ENCODE measurements at places on chromosomes 6 and 20.

DNA sequence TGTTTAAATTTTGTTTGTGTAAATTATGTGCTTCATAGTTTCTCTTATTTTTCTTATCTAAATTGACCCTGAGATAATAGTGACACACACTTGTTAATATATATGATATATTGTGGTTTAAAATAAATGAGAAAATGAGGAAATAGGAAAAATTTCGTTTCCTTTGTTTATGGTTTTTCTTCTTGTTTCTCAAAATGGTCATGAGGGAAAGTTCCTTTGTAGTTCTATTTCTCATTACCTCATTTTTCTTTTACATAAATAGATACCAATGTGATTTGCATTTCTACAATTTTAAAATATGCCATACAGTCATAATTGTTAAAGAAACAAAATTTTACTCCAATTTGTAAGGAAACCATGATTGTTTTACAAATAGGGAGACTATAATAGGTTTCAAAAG is 9.2 kb downstream of the OR2A4 start:
- H3K27ac ChIP-seq = no peak overlapping the region
- no peaks in the 10 kb centered on the region for H3K36me3 ChIP-seq
- H3K4me3 ChIP-seq = no peak overlapping the region
- no peaks in the 10 kb centered on the region for H3K4me1 ChIP-seq
- no peaks in the 10 kb centered on the region for H3K27me3 ChIP-seq
- no peak for DNase-seq

GRCh38 chr20:23331450-23332350 is 18.9 kb upstream of the NXT1 start:
- no peaks in the 10 kb centered on the region for H3K4me1 ChIP-seq
- no peak for DNase-seq
- no peak overlapping the region for H3K4me3 ChIP-seq
- H3K27ac ChIP-seq = no peak overlapping the region

GRCh38 chr6:143205991-143206390 is 145.3 kb downstream of the AIG1 start:
- no peak overlapping the region for H3K4me3 ChIP-seq
- no peaks in the 10 kb centered on the region for H3K27me3 ChIP-seq
- H3K27ac ChIP-seq = no peak overlapping the region
- peaks cover 39% of the 10 kb centered on the region for H3K36me3 ChIP-seq
- no peaks in the 10 kb centered on the region for H3K4me1 ChIP-seq

DNA sequence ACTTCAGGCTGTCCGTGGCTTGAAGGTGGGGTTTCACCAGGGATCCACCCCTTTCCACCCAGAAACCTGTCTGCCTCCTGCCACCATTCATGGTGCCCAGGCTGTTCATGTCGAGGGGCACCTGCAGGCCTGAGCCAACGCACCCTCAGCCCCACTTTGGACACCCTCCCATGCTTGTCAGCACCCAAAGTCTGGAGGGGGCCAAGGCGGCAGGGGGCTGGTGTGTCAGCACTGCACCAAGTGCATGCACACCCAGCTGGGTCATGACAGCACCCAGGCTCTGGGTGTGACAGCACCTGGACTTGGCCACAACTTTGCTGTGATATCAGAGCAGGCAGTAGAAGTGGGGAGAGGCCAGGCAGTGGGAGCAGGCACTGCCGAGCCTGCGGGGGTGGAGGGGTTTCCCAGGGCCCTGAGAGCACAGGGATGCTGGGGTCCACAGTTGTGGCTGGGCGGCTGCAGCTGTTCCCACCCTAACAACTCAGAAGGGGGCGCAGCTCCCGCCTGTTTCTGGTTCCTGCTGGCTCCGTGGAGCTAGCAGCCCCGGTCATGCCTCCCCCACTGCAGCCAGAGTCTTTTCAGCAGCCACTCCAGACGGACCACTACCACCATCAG is 33.3 kb upstream of the GRM4 start:
- no peak overlapping the region for H3K4me3 ChIP-seq
- no peaks in the 10 kb centered on the region for H3K4me1 ChIP-seq
- no peak overlapping the region for H3K27ac ChIP-seq
- no peak for DNase-seq
- H3K27me3 ChIP-seq = peaks cover 6% of the 10 kb centered on the region
- H3K36me3 ChIP-seq = no peaks in the 10 kb centered on the region

GRCh38 chr6:72987301-72987700 is 238.0 kb downstream of the KHDC1L start:
- no peak overlapping the region for H3K4me3 ChIP-seq
- no peak overlapping the region for H3K27ac ChIP-seq
- H3K4me1 ChIP-seq = no peaks in the 10 kb centered on the region
- DNase-seq = no peak

DNA sequence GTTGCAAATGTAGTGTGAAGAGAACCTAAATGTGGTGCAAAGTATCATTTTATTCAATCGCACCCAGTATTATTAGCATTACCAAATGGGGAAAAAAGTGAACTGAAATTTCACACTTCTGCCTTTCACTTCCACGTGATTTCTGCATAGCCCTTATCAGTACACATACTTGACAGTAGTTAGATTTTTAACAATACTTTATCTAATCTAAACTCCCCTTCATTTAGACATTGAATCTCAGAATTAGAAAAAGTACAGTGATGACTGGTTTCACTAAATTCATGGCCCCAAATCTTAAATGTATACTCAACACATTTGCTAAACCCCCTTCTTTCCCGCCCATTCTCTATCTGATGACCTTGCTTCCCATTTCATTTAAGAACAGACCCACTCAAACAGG is 14.3 kb downstream of the STX7 start:
- no peak overlapping the region for H3K4me3 ChIP-seq
- peaks cover 69% of the 10 kb centered on the region for H3K36me3 ChIP-seq
- peaks cover 3% of the 10 kb centered on the region for H3K27me3 ChIP-seq
- no peak for DNase-seq
- no peaks in the 10 kb centered on the region for H3K4me1 ChIP-seq
